ENCODE measurements at places on chromosomes 2 and 18. TPM values are rescaled to one million over a fixed set of nuclear protein-coding genes. Genes with fewer than 3 reads are reported as not detected.

GRCh38 chr18:35703043-35703688 lies 121.6 kb downstream of the GALNT1 start:
- no peak for DNase-seq

DNA sequence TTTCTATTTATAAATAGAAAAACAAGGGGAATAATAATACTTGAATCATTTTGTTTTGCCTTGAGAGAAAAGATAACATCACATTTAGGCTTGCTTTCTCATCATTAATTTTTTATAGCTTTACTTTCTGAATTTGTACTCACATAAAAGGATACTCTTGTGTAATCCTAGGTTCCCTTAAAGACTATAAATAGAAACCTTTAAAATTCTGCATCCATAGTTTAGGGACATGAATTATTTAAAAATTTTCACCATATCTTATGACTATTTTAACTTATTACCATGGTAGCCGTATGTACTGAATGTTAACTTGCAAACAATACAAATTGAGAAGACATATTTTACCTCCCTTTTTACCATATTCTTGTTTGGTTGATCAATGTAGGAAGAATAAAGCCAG lies 143.5 kb upstream of the CWC22 start:
- DNase-seq, result no peak

GRCh38 chr2:25936889-25937545 lies 45.3 kb downstream of the KIF3C start:
- no peak for DNase-seq

DNA sequence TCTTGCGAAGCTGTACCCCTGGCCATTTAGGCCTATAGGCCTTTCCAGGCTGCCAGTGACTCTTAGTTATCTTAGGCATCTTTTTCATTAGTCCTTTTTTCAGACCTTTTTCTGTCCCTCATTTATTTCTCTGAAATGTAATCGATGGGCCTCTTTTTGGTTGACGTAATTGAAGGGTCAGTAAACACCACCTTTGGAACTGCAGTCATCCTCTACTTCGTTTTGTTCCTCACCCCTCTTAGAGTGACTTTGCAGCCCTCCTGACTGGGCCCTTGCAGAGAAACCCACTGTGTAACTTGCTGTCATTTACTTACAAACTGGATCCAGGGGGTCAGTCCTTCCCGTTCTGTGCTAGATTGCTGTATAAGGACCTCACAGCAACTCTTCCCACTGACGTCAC lies 23.2 kb downstream of the CENPO start:
- no peak for DNase-seq

DNA sequence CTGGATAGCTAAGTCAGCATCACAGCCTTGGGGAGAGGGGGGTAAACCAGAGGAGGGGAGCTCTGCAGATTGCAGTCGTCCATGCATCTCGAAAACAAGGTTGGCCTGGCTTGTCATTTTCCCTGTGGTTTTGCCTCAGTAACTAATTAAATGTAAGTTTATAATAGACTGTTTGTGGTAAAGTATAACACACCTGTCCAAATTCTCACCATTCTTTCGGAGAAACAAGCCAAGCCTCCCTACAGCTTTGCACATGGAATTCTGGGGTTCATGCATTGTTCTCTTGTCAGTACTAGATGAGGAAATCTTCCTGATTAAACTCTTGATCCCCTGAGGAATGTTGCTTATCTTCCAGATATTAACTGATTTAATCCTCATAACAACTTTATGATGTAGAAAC lies 1065.2 kb upstream of the FAM98A start:
- no peak for DNase-seq

DNA sequence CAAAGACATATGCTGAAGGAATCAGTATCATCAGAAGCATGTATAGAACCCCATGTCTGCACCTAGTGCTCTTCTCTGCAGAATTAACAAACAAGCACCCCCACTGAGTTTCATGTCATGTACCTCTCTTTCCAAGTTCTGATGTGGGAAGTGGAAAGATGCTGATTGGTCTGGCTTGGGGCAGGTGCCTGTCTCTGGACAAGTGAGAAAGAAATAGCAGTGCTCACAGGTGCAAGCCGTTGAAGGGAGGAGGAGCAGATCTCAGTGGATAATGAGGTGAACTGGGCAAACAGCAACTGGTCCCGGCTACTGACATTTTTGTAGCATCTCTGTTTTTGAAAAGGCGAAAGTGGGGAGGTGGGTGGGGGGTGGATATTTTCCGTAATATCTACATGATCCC lies 17.5 kb upstream of the ACVR1 start:
- no peak for DNase-seq

DNA sequence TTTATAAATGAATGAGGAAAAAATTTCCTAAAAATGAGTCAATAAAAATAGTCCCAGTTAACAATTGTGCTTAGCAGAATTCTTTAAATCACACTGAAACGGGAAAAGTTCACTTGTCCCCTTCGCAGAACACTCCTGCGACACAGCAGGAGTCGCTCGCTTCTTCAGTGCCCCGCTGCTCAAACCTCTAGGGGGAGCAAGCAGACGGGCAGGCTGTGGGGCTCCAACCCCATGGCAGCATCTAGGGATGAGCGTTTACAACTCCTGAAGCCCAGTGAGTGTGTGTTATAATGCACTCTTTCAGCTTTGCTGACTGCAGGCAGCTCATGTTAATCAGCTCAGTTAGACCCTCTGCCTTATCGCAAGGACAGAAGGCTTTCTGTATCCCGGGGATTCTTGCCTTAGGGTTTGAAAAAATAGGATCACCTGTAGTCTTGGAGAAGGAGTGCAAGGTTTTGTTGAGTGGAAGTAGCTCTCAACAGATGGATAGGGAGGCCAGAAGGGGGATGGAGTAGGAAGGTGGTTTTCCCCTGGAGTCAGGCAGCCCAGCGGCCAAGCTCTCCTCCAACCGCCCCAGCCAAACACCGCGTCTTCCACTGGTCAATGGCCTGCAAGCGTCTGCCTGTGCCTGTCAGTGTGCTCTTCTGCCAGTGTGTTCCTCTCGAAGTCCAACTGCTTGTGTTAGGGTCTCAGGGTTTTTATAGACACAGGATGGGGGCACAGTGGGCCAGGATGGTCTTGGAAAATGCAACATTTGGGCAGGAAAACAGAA lies 1977.7 kb upstream of the LRRTM1 start:
- no peak for DNase-seq

GRCh38 chr2:180618570-180618969 lies 361.8 kb upstream of the UBE2E3 start:
- no peak for DNase-seq

DNA sequence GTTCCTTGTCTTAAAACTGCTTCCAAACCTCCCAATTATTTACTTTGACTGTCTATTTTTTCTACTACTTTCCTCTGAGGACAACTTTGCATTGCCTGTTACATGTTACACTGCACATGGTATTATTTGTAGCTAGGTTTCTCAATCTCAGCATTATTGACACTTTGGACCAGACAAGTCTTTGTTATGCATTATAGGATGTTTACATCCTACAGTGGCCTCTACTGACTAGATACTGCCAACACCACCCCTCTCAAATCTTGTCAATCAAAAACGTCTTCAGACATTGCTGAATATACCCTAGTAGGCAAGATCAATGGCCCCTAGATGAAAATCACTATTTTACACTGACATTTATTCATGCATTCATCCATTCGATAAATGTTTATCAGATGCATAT lies 129.6 kb upstream of the DNAJC10 start:
- no peak for DNase-seq

- no peak for DNase-seq
Measured at GRCh38 chr2:42249284-42249683, 80.1 kb downstream of the EML4 start.

DNA sequence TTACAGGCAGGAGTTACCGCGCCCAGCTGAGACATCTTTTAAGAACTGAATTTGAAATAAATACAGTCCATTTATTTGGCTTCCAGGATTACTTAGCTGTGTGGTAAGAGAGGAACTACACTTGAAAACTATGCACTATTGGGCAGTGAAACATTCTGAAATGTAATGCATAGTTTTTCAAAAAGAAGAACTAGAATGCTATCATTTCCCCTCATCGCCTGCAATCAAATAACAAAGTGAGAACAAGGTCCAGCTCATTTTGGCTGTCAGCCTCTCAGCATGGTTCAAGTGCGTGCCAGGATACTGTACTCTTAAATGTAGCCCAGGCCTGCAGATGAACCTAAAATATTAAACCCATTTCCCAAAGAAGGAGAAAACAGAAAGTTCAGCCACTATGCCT lies 76.6 kb upstream of the ARL5A start:
- DNase-seq, result no peak

Gene ANKRD30BL
- total RNA-seq, result not detected

Gene PAIP2B
- 1.8 TPM for total RNA-seq

Gene IL18R1
- 7.0 TPM for total RNA-seq

Gene PRKAG3
- not detected for total RNA-seq

Data from CD8-positive, alpha-beta T cell (primary cell).